Activated gamma-delta T cell treated with Interleukin-2 at 50 U/mL for 16 hours (primary cell): ENCODE measurements at places on chromosomes 1 and 21.

GRCh38 chr1:16168622-16169360 is 12.9 kb upstream of the EPHA2 start:
- no peak for DNase-seq

GRCh38 chr1:54287176-54287650 is 87.2 kb downstream of the MRPL37 start:
- peak; percentile 55 for DNase-seq

DNA sequence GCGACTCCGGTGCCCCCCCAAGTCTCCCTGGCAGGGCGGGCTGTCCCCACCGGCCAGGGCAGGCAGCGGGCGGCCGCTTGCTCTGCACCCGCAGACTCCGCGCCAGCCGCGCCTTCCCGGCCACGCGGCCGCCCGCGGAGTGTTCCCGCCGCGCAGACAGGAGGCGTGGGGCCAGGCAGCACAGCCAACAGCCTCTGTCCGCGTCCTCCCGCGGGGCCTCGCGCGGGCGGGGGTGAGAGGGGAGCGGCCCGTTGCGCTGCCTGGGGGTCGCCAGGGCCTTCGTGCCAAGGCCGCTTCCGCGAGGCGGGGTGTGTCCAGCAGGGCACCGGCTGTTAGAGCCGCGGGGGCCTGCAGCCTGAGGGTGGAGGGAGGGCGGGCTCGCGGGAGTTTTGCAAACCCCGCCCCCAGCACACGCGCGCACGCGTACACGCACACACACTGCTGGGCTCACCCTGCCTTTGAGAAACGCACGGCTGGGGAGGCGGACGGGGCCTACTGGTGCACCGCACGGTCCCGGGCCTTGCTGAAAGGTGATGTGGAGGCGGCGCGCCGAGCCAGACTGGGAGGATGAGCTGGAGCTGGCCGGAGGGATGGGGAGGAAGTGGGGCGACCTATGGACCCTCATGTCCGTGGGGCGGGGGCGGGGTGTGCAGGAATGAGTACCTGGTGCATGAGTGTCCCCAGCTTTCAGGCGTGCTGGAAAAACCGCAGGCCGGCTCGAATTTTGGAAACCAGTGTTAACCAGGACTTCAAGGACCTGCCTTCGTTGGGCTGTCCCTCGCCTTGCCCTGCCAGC is 41.5 kb downstream of the KIAA1614 start:
- peak; percentile 57 for DNase-seq

DNA sequence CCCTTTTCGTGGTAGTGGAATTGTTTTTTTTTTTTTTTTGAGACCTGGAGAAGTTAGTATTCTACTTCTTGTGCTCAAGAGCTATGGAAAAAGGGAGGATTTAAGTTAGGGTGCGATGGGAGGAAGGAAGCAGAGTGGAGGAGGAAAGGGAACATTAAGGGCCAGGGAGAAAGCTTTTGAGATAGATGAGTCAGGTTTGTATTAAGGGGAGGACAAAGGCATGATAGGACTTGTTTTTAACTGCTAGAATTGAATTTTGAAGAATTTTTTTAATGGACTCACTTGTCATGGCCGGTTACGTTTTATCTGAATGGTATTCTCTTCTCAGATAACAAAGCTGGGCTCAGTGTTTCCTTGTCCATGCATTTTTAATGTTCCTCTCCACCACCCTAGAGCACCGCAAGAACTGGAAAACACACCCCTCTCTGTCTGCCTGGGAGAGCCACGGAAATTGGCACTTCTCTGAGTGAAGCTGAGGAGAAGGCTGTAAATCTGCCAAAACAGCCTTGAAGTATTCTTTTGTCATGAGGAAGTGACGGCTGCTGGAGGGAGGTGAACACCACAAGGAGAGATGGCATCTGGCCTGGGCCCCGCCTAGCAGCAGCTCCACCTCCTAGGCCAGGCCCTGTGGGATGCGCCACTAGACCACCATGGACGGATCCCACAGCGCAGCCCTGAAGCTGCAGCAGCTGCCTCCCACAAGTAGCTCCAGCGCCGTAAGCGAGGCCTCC is 3.5 kb downstream of the NIPAL3 start:
- no peak for DNase-seq

DNA sequence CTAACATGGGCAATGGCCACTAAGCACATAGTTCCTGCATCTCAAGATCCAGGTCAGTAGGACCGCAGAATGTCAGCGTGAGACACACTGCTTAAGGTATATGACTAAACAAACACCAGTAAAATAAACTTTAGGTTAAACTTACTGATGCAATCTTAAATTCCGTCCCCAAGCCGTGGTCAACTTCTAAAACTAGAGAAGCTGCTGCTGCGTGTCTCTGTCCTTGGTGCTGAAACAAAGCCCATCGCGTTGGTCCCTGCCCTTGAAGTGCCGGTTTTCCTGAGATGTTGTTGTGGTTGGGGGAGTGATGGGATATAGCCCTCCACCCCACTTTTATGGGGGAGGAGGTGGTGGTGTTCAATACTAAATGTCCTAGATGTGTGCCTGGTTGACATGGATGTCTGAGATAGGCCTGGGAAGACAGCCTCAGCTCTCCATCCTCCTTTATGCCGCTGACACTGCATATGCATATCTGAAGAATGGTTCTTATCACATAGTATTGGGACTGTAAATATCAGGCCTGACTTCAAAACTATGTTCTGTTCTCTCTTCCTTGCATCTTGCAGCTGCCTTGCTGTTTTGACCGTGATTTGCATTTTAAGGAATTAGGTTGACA is 72.0 kb upstream of the KCNA3 start:
- DNase-seq = peak; percentile 56

- no peak for DNase-seq
These were observed 27.0 kb downstream of the ABCA4 start for GRCh38 chr1:94093996-94094395.

DNA sequence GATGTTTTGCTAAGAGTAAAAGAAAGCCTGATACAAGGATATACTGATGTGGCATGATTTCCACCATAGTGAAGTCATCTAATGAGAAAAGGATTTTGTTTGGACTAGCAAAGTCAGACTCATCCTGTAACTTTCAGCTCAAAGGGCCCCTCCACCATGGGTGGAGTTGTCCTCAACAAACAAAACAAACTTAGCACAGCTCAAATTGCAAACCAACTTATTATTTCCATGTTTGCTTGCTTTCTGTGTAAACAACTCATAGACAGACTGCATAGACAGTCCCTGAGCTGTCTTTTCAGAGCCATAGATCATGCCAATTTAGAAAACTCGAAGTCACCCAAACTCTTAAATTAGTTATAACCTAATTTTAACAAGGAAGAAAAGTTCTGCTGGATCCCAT is 69.4 kb upstream of the VAV3 start:
- DNase-seq = no peak

GRCh38 chr1:201912832-201913231 is 24.1 kb downstream of the SHISA4 start:
- no peak for DNase-seq

DNA sequence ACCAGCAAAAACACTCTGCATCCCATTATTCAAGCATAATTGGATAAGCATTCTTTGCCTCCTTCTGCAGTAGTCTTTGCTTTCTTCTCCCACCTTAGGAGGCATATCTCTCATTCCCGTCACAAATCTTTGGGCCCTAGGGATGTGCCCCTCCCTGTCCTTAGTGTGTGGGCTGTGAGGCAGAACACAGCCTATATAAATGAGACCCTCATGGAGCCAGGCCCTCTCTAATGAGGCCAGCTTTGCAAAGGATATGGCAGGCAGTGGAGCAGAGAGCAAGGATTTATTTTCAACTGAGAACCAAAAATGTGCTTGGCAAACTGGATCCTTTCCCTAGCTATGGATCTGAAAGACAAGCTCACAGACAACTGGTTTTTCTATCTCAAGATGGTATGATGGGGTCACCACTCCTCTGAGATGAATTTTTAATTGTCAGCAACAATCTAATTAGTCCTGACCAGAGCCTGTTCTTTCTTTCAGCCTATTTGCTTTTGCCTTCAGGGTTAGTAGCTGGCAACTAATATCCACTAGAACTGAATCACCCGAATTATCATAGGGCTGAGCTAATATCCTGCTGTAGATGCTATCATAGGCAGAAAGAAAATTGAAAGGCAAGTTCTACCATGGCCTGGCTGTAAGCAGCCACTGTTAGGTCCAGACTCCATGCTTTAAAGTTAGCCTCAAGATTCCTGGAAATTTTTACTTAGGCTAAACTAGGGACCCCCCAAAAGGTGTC is 134.2 kb downstream of the SYT2 start:
- DNase-seq = no peak

DNA sequence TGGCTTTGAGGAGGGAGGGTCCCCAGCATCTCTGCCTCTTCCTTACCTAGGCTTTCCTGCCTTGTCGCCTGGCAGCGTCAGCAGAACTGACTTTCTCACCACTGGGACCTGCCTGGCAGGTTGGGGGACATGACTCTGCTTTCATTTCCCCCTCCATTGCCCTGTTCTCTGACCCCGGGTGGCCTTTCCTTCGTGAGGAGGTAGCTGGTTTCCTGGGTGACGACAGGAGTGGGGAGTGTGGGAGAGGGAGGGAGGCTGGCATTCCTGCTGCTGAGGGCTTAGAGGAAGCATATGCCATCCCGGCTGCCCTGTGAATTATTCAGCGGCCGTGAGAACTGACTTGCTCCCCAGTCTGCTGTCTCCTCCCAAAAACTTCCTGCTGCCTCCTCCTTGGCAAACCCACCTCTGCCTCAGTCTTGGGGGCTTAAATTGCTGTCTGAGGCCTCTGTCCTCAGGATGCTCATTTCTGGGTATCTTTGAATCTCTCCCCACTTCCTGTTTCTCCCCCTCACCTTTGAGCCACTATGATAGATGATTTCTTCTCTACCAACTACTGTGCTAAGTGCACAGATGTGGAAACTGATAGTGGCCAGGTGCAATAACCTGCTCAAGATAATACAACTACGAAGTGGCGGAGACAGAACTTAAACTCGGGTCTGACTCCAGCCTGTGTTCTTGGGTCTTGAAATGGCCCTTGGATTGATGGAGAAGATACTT is 182.0 kb upstream of the CSF3R start:
- no peak for DNase-seq

DNA sequence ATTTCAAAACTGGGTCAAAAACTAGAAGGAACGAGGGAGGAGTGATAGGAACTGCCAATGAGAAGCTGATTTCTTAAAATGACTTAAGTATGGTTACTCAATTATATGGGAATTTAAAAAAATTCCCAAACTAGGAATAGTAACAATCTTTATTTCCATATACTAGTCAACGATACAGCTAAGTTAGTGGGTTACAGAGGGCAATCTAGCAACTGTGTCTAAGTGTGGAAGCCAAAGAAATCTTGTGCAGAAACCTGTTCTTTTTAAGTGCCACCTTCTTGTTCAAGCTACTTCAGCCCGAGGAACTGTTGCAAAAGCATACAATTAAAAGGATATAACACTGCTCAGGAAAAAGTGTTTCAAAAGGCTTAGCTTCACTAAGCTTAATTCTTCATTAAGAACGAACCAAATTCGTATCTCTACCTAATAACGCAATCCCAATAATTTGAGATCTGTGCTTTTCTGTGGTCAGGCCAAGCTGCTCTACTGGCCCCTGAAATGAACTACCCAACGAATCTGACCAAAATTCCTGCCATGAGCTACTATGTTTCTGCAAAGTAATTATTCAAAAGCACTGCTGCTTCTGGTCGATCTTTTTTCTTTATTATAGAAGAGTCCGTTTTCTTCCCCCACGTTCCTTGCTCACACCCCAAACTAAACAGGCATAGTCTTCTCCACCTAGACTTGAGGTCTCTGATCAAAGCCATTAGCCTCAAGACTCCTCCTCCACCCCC is 1.8 kb downstream of the USP24 start:
- peak; percentile 15 for DNase-seq
